ENCODE measurements at places on chromosomes 5 and 9.

DNA sequence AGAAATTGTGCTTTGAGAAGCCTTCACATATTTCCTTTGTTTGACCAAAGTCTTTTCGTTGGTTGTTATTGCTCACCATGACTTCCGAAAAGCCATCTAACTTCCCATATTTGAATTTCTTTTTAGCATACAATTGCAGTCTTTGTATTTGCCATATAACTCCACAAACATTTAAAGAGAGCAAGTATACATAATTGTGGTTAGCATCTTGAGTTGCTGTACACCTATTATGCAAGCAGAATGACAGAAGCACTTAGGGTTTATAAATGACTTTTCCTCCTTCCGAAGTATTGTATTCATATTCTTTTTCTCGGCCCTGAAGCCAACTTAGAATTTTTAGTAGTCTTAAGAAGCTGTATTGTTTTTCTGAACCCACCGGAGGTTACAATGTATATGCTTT is 250.4 kb downstream of the RFK start:
- no peak for DNase-seq

DNA sequence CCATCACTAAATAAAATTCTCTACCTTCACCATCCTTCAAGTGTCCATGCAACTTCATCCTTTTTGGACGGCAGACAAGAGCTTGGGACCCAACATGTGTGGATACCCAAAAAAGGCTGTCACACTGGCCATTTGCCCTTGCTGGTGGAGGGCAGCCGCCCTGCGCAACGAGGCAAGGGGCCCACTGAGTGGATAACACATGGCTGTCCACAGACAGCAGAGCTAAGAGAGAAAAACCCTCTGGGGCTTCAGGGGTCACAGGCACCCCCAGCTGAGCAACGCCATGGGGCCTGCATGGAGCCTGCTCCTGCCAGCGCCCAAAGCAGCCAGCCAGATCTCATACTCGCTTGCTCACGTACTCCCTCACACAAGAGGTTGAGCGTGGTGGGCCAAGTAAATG is 205.9 kb upstream of the NREP start:
- no peak for DNase-seq

DNA sequence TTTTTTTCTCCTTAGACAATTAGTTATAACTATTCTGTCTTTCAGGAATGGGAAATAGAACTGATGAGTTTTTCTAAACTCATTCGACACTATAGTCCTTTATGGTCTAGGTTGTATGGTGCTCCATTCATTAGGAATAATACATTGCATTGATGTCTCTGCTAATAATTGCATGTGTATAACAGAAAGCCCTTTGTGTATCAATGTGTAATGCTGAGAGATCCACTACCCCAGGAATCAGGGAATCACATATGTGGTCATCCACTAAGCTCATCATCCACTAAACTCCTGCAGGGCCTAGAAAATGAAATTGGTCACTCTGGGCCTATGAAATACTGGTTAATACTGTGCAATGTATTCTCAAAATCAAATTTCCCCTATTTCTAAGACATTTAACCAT is 242.0 kb upstream of the CDH18 start:
- DNase-seq = no peak

GRCh38 chr5:148909040-148909439 is 82.6 kb downstream of the ADRB2 start:
- no peak for DNase-seq

DNA sequence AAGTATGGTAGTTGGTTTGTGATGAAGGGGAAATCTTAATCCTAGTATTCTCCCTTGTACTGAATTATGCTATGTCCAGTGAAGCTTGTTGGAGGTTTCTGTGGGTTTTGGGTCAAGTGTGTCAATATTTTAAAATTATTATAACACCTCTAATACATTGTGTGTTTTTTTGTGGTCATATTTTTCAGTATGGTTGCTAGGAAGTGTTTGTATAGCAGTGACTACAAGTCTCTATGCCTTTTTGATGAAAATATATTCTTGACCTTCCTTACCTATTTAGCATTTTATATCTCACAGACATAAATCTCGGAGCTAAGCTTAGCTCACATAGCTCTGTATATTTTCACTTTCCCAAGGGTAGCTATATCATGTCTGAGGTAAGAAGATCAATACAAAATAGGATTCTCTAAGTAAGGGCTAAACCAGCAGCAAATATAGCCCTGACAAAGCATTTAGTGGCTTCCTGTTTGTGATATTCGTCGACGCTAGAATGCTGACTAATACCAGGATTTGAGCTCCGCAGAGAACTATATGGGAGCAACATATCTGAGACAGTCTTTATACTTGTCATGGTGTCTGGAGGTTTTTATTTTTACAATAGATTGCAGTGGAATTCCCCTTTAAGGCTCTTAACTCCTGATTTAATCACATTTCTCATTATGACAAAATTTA is 82.3 kb downstream of the MACIR start:
- no peak for DNase-seq

DNA sequence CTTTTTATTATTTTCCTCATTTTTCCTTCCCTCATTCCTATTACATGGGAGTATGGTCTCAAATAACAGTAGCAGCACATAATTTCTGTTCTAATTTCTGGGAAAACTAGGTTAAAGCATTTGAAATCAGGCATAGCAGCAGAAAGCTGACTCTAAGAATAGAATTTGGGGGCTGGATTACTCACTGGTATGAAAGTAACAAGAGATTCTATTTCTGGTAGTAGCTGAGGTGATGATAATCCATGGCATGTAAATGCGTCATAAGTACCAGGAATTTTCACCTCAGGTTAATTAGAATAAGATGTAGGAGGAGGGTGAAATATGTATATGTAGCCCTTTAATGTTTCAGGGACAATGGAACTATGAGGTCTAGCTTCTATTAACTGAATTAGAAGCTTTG is 662.0 kb downstream of the PTPRD start:
- no peak for DNase-seq

GRCh38 chr9:114388764-114389375 is 1.1 kb upstream of the AKNA start:
- DNase-seq = no peak

DNA sequence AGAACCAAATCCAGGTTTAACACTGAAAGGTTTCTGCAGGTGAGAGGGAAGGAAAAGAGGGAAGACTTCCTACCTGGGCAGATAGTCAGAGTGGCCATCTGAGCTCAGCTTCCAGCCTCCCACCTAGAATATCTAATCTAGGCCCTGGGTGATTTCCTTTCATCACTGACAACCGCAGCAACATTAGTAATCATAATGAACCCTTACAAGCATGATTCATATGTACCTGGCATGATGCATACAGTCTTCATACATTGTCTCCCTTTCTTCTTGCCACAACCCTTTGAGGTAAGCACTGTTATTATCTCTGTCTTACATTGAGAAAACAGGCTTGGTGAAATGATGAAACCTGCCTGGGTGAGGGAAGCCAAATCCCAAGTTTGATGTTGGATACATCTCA is 13.5 kb downstream of the AFAP1L1 start:
- DNase-seq = no peak
